ENCODE measurements at places on chromosomes 12 and 14.

- no peak for DNase-seq
Observed at GRCh38 chr12:131559517-131560516, 151.1 kb upstream of the SFSWAP start.

- no peak for DNase-seq
Observed at GRCh38 chr14:85241022-85241855, 288.7 kb upstream of the FLRT2 start.

DNA sequence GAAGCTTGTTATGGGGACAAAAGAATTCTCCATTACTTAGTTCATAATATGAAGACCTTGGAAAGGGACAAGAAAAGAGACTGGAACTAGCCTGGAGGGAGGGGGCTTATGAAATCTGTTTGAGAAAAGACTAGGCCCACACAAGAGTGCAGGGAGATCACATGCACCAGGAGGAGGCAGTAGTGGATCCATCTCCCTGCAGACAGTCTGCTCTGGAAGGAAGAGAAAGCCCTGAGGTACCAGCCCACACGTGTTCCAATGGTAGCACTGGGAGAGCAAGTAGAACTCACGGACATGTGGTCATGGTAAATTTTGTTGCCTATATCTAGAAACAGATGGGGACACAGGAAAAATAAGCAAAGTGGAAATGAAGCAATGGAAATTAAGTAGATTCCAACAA lies 445.4 kb downstream of the SOX5 start:
- DNase-seq = no peak

GRCh38 chr12:64618953-64619590 lies 8.8 kb downstream of the RASSF3 start:
- no peak for DNase-seq

GRCh38 chr14:105993814-105994213 lies 467.4 kb downstream of the TMEM121 start:
- DNase-seq = no peak

DNA sequence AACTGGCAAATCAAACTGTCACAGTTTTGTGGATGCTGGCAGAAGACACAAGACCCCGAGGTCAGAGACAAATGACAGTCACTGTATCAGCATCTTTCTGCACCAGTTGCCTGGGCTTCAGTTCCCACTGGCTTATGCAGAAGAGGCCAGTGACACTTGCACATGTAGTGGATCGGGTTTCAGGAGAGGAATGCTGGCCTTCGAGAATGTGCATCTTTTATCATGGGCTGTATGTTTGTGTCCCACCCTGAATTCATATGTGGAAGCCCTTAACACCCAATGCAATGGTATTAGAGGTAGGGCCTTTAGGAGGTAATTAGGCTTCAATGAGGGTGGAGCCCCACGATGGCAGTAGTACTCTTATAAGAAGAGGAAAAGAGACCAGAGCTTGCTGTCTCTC lies 150.9 kb downstream of the SLC15A4 start:
- no peak for DNase-seq

DNA sequence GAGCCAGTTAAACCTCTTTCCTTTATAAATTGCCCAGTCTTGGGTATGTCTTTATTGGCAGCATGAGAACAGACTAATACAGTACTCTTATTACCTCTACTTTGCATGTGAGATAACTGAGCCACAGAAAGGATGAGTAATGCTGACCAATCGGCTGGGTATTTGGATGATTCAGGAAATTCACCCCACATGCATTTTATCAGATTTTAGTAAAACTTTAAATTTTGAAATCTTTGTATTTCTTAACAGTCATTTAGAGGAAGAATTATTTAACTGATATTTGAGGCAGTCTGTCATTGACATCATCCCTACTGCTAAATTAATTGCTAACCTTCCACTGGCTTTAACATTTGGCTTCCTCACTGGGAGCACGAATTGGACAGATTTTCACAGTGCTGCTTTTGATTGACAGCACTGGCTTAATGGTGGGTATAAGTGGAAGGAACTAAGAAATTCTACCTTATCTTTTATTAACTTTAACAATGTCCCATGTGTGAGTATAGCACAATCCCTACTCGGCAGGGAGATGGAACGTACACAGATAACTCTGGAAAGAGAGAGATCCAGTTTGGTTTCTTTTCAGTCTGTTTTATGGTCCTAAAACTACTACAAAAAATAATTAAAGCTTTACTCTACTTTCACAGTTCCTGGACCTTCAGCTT lies 261.0 kb downstream of the DACT1 start:
- no peak for DNase-seq

GRCh38 chr14:102779574-102780315 lies 2.5 kb downstream of the TRAF3 start:
- DNase-seq = no peak

DNA sequence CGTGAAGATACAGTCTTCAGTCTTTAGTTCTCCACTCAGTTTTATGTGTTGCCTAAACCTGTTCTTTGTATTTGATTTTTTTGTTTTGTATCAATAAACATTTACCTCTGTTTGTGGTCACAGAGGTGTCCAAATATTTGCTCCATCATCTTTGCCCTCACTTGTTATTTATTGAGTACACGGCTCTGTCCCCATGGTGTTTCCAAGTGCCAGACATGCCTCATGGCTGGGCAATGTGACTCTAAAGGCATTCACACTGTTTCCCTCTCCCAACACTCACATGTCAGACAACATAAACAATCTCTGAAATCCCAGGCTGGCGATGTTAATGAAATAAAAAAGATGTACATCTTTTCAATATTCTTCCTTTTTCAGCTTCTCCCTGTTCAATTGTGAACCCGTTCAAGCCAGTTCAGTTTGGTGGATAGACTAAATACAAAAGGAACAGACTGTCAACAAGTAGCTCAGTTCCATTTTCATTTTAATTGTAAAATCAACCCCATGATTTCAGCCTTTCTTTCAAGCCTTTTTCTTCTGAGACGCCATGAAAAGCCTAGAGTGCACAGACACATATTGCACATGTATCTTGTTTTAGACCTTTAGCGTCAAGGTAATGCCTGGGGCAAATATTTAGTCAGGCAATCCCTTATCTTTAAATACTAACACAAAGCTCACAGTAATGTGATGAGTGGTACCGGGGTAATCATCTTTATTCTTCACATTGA lies 680.7 kb downstream of the GALC start:
- DNase-seq = no peak

DNA sequence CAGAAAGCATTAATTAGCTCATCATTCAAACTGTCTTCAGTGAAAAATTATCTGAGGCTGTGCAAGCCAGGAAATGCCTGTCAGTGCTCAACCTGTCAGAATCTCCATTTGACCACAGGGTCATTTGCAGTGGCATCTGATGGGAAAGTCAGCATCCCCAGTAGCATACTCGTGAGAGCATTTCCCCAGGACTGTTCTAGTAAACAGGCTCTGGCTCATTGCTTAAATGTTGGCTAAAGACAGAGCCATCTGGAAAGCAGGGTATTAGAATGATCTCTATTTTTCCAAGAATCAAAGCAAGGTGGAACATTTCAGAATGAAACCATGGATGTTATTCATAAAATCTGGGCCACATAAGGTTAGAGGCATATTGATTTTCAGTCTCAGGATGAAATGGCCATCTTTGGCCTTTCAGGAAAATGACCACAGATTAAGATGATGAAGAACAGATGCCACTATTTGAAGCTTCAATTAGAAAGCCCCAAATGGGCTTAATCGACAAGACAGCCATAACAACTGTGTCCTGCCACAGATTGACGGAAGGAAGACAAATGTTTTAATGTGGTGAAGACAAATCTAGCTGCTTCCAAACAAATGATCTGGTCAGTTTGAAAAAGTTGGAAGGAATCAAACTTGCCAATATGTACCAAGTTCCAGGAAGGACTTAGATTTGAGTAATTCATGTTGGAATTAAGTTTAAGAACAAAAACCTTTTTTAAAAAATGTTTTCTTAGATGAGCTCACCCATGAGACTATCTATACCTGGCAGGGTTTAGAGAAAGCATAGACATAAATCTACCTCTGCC lies 94.0 kb upstream of the FAR2 start:
- no peak for DNase-seq

DNA sequence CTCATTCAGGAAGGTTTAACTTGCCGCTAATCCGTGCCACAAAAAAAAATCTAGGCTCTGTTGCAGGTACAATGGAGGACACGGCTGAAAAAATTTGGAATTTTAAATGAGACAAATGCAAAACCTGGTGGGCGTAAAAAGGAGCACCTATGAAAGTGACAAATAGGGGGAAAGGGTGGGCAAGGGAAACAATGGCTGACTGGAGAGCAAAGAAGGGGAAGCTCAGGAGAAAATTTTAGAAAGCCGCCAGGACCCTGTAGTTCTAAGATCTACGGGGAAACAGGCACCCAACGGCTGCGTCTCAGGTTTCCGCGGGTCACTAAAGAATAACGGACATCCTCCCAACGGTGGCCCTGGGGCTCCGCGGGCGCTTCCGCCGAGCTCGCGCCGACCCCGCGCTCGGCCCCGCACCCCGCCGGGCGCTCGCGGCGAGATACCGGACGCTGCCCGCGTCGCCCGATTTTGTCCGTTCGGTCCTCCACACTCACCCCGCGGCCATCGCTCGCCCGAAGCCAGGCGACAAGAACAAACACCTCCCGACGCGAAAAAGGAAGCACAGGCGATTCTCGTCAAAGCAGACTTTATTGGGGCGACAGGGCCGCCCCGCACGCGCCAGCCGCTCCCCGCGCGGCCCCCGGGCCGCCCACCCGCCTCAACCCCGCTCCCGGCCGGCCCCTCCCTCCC lies 1.1 kb upstream of the YY1 start:
- DNase-seq = peak; percentile 48

- DNase-seq = no peak
Observed at GRCh38 chr14:22980672-22981089, 1.7 kb downstream of the AJUBA start.

GRCh38 chr14:104510794-104511611 lies 68.6 kb upstream of the C14orf180 start:
- no peak for DNase-seq

DNA sequence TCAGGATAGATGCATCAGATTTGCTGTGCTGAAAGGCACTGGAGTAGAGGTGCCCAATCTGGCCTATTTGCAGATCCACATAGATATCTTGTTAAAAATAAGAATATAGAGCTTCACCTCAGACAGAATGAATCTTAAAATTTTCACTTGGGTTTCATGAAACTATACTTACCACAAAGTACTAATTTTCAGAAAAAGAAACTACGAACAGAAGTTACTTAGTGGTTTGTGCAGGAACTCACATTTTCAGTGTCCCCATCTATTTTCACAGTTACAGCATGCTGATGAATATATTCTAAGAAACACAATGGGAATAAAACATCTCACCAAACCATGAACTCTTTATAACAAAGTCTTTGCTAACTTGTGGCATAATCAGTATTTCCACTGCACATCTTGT lies 449.4 kb downstream of the RERGL start:
- no peak for DNase-seq

GRCh38 chr12:68911197-68911718 lies 21.7 kb downstream of the CPM start:
- DNase-seq = no peak

- no peak for DNase-seq
Observed at GRCh38 chr14:62667421-62667914, 377.8 kb downstream of the KCNH5 start.

DNA sequence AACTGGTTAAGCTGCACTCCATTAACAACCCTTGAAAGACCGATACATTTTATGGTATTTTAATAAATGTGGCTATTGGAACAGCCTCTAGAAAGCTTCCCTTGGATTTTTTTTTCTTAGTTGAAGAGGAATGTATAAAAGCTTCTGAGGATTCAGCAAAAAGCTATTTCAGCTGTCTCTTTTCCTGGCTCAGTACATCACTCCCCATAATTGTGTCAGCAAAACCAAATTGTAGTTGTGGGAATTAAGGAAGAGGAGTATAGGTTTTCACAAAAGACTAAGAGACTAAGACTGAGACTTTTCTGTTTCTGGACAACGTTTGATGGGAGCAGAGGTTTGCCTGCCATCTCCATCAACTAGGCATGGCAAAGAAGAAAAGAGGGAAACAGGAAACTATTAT lies 106.5 kb downstream of the C12orf50 start:
- no peak for DNase-seq

- DNase-seq = no peak
Observed at GRCh38 chr14:103401223-103402214, 16.3 kb downstream of the MARK3 start.

GRCh38 chr14:37237094-37237493 lies 39.4 kb downstream of the MIPOL1 start:
- DNase-seq = no peak

DNA sequence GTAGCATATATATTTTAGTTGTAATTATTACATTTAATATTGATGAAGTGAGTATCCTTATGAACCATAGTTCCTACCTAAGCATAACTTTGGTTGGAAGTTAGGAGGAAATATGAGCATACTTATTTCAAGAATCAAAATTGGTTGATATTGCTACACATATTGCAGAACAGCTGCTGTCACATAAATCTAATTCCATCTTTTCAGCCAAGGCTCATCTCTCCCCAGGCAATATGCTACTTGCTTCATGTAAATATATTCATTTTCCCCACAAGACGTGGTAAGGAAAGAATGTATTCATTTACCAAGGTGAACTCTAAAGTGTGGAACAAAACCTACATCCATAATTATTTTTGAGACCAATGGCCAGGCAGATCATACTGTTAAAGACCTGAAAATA lies 62.5 kb upstream of the HIF1A start:
- no peak for DNase-seq

Measured in Peyer's patch (tissue), 4 donors.